ENCODE measurements at places on chromosomes 16 and 17. TPM values are rescaled to one million over a fixed set of nuclear protein-coding genes. Genes with fewer than 3 reads are reported as not detected.

- no peak for DNase-seq
Observed at GRCh38 chr17:82647593-82648164, 565 bp downstream of the WDR45B start.

GRCh38 chr17:57293077-57293476, 36.8 kb downstream of the MSI2 start:
- DNase-seq, result no peak

GRCh38 chr17:67615736-67616135, 102.0 kb upstream of the NOL11 start:
- no peak for DNase-seq

DNA sequence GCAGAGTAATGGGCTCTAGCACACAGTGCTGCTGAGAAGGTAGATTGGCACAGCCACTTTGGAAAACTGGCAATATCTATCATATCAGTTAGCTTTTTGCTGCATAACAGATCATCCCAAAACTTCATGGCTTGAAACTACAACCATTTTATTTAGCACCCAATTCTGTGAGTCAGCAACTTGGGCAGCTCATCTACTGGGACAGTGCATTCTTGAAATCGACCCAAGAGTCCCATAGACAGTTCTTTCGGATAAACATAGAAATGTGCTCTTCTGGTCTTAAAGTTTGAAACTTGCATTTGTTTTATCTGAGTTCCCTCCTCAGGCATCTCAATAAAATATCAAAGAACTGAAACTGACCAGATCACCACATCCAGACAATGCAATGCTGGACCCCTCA, 76.7 kb downstream of the CEP112 start:
- no peak for DNase-seq

The MFSD6L gene
- 2.6 TPM for total RNA-seq

Data from H1 (cell line).